ENCODE measurements at places on chromosomes 1 and 21. TPM values are rescaled to one million over a fixed set of nuclear protein-coding genes. Genes with fewer than 3 reads are reported as not detected.
A peak's percentile ranks its signal among the peaks of the same experiment; 100 is the strongest.

- H3K4me1 ChIP-seq = peaks cover 6% of the 10 kb centered on the region
- H3K27me3 ChIP-seq = no peaks in the 10 kb centered on the region
- H3K27ac ChIP-seq = no peak overlapping the region
- no peak overlapping the region for H3K4me3 ChIP-seq
- no peaks in the 10 kb centered on the region for H3K36me3 ChIP-seq
Observed at GRCh38 chr1:48228156-48228555, 5.6 kb downstream of the SLC5A9 start.

- DNase-seq = peak; percentile 41
- no peaks in the 10 kb centered on the region for H3K27me3 ChIP-seq
- H3K4me3 ChIP-seq = no peak overlapping the region
- peaks cover 39% of the 10 kb centered on the region for H3K4me1 ChIP-seq
- peak overlapping the region; percentile 80 for H3K27ac ChIP-seq
Observed at GRCh38 chr1:201450721-201451291, 18.2 kb downstream of the PHLDA3 start.

GRCh38 chr1:1039145-1039910 lies 19.4 kb downstream of the AGRN start:
- peaks cover 16% of the 10 kb centered on the region for H3K36me3 ChIP-seq
- no peak overlapping the region for H3K4me3 ChIP-seq
- peaks cover 1% of the 10 kb centered on the region for H3K27me3 ChIP-seq
- H3K4me1 ChIP-seq = peaks cover 25% of the 10 kb centered on the region
- H3K27ac ChIP-seq = no peak overlapping the region

DNA sequence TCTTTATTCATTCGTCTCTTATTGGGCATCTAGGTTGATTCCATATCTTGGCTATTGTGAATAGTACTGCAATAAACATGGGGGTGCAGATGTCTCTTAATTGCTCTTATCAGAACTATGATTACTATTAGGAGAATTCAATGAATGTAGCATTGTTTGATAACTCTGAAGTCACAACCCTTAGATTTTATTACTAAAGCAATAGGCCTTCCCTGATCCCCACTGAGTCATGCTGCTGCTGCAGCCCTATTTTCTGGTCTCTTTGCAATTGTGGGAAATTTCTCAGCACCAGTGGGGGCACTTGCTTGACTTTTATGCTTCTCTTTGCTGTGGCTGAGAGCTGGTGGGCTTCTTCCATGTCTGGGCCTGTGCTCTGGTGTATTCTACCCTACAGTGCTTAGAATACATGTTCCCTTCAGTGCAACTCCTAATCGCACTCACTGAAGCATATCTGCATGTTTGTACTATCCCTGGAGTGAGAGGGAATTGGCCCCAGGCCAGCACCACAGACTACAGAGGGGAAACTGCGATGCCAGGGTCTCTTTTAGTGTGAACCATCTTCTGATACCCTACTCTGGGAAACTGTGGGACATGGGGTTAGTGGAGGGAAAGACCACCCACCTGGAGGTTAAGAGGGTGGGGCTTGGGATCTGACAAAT lies 52.2 kb upstream of the ROR1 start:
- no peaks in the 10 kb centered on the region for H3K36me3 ChIP-seq
- no peak overlapping the region for H3K27ac ChIP-seq
- no peak overlapping the region for H3K4me3 ChIP-seq
- no peaks in the 10 kb centered on the region for H3K4me1 ChIP-seq
- H3K27me3 ChIP-seq = no peaks in the 10 kb centered on the region
- no peak for DNase-seq

Gene FAM131C
- total RNA-seq = not detected

Gene PLEKHN1
- total RNA-seq = 1.7 TPM

Gene SPRR2F
- total RNA-seq = not detected

Gene GPR25
- not detected for total RNA-seq

Gene CDKN2C
- 12.7 TPM for total RNA-seq

Gene PLEKHG5
- total RNA-seq = 11.7 TPM

Gene VWA1
- 45.1 TPM for total RNA-seq

Gene EFCAB14
- total RNA-seq = 105 TPM

Measured in upper lobe of left lung (tissue), 6 donors.